Gastrocnemius medialis (tissue), 4 donors: ENCODE measurements at places on chromosomes 11 and 22. TPM values are rescaled to one million over a fixed set of nuclear protein-coding genes. Genes with fewer than 3 reads are reported as not detected.

Gene HIKESHI
- total RNA-seq, result 59.2 TPM

Gene CCDC73
- not detected for total RNA-seq

Gene CD3E
- 0.42 TPM for total RNA-seq

Gene ISX
- 0.34 TPM for total RNA-seq

Gene UNC93B1
- 8.8 TPM for total RNA-seq

Gene VSIG10L2
- not detected for total RNA-seq

Gene GAL3ST3
- not detected for total RNA-seq

Gene OR51F2
- not detected for total RNA-seq

Gene PGAP2
- 4.6 TPM for total RNA-seq

Gene OR8B4
- not detected for total RNA-seq
